ENCODE measurements at places on chromosomes 1 and 21.

DNA sequence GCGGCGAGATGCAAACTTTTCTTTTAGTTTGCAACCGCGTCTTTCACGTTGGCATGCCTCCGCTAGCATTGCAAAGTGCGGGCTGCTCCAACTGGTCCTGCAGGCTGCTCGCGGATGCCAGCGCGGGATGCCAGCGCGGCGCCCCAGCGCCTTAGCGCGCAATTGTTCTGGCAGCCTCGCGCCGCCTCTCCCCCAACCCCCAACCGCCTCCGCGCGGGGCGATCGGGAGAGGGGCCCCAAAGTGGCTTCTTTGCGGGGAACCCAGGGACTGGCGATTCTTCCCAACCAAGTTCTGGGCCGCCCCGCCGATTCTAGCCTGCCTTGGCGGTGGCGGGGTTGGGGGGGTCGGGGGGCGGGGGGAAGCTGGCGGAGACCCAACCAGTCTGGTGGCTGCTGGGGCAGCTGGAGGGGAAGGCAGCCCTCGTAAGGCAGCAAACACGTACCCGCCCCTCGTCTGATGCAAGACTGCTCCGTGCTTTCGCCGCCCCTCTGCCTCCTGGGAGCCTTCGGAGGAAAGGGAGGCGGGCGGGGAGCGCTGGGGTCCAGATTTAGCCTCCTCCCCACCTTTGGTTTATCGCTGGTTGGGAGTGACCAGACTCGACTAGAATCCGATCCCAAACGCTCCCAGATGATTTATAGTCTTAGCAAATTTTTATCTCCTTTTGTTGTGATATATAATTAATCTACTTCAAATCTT, 756 bp downstream of the PHGDH start:
- no peak for DNase-seq

GRCh38 chr1:53197291-53198200, 922 bp downstream of the CPT2 start:
- DNase-seq = no peak

DNA sequence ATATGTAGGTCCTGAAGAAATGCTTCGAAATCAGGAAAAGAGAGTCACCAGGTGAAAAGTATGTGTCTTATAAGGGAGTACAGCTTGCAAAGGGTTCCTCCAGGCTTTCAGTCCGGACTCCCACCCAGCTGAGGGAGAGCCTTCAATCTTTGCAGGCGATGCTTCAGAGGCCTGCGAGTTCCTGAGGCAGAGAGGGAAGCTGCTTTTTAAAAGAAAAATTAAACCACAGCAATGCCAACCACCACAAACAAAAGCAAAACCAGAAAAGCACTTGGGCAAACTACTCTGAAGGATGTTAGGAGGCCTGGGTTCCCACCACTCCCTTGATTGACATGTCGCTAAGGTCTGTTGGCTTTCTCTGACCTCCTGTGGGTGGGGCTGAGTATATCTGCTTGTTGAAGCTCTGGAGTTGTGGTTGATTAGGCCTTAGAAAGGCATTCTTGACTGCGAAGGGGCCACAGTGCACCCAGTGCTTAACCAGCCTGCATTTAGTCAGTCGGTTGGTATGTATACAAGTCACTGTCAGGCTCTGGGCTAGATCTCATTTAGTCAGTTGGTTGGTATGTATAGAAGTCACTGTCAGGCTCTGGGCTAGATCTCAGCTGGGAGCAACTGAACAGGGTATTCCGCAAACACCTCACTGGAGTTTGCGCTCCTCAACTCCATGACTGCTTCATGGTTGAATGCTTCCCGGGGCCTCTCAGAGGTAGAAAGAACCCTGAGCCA, 1.2 kb downstream of the NIPAL3 start:
- no peak for DNase-seq

DNA sequence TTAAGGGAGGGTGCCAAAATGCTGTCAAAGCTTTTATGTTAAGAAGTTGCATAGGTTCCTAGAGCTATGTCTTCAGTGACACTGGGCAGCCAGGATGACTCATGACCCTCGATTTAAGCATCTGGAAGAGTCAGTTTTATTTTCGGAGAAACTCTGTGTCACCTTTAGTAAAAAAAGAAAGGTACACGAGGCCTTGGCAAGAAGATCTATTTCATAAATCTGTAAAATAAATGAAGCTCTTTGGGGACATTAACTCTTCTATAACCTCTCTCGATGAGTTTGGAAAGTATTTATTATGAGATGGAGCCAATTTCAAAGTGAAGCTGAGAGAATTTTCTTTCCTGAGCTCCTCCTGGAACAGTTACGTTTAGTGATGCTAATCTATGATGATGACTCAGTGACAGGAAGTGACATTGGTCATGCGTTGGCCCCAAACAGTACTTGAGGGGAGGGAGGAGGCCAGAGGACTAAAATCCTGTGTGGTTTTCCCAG, 156.5 kb downstream of the HLX start:
- DNase-seq = no peak

GRCh38 chr1:66696771-66697170, 55.5 kb upstream of the DYNLT5 start:
- no peak for DNase-seq

DNA sequence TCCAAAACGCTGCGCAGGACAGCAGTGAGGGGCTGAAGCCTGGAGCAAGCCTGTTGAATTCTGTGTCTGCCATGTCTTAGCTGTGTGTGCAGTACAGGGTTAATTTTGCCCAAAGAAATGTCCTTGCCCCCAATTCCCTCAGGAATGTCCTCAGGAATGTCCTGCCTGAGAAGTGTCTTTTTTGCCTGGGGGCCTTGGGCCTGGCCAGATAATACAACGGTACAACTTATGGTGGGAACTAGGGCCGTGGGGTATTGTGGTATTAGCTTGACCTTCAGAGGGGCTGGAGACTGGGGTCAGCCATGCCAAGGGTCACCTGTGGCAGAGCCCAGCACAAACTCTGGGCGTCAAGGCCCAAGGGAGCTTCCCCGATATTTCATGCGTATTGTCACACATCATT, 107.7 kb downstream of the AJAP1 start:
- no peak for DNase-seq

DNA sequence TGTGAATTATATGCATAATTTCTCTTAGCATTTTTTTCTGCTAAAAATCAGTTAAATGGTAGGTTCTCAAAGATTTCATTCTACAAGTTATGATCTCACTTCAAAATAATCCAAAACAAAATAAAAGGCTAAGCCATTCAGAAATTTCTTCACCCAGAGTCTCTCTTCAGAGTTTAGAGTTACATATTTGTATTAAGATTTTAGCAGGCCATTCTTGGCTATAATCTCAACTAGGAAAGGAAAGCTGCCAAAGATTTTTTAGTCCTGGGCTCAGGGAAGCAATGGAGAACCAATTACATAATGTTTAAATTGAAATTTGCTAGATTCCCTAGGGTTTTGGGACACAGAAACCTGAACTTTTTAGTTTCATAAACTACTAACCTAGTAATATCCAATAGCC, 245.0 kb downstream of the USH2A start:
- no peak for DNase-seq

GRCh38 chr1:161932668-161933067, 91.0 kb downstream of the OLFML2B start:
- DNase-seq = no peak

- DNase-seq = no peak
These were observed 103.9 kb upstream of the DUSP10 start for GRCh38 chr1:221845650-221846371.

- no peak for DNase-seq
These were observed 76.3 kb downstream of the RUSC1 start for GRCh38 chr1:155396874-155397476.

DNA sequence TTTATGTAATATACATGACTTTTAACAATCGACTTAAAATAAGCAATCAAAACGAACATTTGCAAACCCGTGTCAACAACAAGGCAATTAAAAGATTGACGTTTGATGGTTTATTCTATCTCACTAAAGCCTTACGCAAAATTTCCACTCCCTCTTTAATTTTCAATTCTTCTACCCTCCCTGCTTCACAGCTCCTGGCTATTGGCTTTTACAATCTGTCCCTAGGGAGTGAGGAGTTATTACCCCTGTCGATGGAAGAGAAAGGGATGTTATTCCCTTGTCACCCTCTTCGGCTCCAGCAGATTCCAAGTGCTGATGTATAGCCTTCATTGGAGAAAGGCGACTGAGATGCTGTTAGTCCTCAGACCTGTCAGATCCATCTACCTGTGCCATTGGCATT, 161.3 kb downstream of the ZNF281 start:
- no peak for DNase-seq

DNA sequence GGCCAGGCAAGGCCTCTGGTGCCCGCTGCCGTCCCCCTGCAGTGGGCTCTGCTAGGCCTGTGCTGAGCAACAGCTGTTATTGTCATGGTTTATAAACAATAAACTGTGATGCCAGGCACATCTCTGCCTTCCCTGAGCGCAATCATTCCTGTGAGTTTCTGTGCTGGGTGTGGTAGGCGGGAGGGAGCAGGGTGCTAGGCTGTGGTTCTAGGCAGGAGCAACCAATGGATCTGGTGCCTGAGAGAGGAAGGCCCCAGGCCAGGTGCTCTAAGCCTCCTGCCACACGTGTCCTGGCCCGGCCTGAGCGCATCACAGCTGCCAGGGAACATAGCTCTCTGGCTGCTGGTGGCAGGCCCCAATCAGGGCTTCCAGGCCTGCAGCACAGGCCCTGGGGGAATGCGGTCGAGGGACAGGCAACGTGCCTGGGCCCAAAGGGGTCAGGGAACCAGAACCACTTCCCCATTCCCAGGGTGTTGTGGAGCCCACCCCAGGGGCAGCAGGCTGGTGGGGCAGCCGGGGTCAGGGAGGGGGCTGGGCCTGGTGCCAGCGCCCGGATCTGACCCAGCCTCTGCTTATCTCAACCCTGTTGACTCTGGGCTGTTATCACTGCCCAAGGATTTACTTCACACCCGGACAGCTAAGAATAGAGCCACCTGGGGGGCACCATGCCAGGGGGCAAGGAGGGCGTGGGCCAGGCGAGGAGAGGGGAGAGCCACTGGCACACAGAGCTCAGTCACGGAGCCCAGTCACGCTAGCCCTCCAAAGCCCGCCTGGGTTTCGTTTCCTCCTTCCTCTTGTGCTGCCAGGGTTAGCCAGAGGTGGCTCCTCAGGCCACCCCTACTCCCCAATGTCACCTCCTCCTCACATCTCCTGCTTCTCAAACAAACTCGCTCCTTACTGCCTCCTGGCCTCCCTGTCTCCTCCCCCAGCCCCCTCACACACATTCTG, 11.5 kb downstream of the TRIM46 start:
- DNase-seq = no peak

DNA sequence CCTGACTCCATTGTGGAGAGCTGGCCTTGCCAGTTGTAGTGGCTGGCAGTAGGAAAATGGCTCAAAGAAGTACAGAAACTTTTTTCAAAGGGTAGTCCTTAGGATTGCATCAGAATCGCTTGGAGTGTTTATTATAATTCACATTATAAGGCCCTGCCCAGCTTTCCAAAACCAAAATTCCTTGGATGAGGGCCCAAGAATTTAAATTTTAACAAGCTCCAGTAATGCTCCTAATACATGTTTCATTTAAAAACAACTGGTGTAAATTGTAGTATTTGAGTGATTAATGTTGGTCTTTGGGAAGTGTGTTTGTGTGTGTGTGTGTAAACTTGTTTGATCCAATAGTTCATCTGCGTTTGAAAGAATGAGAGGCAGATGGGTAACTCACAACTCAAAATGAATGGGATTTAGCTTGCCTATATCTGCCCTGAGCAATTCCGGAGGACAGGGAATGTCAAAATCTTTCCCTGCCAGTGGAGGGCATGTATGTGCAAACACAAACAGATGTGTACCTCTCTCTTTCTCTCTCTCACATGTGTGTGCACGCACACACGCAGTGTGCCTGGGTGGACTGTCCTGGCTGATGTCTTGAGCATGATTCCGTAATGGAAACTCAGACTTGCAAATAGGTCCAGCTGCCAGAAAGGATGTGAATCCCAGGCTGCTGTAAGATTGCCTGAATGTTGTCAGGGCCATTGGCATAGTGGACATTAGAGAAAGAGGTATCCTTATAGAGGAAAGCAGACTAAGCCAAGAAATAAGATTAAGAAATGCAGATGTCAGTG, 293.1 kb downstream of the LMX1A start:
- no peak for DNase-seq
